ENCODE measurements at places on chromosomes 4 and X. TPM values are rescaled to one million over a fixed set of nuclear protein-coding genes. Genes with fewer than 3 reads are reported as not detected.

DNA sequence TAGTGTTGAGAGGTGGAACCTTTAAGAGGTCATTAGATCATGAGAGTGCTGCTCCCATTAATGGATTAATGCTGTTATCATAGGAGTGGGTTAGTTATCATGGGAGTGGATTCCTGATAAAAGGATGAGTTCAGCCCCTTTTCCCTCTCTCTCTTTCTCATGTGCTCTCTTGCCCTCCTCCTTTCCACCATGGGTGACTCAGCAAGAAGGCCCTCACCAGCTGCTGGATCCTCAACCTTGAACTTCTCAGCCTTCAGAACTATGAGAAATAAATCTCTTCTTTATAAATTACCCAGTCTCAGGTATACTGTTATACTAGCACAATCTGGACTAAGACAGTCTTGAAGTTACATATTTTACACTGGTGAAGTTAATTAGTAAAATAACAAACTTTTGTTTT lies 10.0 kb upstream of the CDKL5 start:
- peak; percentile 24 for DNase-seq

DNA sequence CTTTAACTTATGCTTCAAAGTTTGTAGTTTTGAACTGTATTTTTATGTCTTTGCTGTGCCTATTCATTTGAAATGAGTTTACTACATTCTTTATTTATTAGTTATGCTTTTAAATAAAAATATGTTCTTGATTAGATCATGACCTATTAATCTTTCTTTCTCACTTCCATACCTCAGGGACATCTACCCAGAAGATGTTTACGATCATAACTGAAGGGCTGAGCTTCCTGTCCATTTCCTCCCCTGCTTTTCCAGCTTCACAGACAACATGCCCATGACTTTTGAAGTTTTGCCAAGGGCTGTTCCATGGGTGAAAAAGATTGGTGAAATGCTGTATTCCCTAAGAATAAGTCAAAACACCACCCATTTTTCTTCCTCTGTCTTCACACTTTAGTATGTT lies 99.7 kb upstream of the DDIT4L start:
- DNase-seq, result peak; percentile 46

GRCh38 chrX:31320740-31321139 lies 248.9 kb upstream of the FTHL17 start:
- no peak for DNase-seq

GRCh38 chrX:68421636-68422035 lies 11.7 kb downstream of the OPHN1 start:
- no peak for DNase-seq

DNA sequence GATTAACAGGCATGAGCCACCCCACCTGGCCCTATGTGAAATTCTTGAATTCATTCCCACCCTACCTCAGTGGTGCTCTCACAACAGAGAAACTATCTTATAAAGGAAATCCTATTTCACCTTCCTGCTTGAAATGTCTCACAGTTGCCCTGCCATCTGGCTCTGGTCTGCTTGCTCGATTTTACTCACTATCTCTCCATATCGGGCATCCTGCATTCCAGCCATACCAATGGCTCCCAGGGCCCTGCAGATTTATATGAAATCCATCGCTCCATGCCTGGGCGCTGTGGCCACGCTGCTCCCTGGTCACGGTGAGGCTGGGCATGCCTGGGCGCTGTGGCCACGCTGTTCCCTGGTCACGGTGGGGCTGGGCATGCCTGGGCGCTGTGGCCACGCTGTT lies 15.8 kb downstream of the SORBS2 start:
- no peak for DNase-seq

DNA sequence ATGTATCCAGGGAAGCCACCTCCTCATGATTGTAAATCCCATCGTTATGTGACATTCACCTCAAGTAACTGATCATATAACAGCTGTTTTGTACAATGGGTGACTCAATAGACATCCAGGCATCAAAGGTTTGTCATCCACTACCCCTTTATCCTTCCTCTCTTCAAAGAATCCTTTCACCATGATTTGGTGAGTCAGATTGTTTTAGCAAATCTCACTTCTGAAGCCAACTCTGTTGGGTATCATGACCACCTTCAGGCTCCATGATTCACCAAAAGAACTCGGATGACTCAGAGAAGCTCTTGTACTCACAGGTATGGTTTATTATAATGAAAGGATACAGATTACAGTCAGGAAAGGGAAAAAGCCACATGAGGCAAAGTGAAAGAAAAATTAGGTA lies 132.1 kb downstream of the PWWP3B start:
- no peak for DNase-seq

DNA sequence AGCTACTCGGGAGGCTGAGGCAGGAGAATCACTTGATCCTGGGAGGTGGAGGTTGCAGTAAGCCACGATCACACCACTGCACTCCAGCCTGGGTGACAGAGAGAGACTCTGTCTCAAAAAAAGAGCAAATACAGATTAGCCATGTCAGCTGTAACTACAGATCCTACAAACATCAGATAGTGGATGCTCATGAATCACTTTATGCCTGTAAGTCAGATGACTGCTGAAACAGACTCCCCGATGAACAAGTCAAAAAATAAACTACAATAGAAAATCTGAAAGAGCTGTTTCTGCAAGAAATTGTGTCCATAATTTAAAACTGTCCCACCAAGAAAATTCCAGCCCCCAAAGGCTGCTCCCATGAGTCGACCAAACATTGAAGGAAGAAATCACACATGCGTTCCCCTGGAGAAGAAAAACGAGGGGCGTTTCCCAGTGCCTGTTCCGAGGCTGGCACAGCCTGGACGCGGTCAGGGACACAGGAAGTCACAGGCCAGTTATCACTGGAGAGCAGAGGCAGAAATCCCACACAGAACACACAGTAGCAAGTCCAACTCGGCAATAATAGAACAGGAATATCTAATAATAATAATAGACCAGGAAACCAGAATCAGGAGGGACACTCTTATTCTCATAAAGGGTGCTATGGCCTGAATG lies 30.0 kb upstream of the GTPBP6 start:
- no peak for DNase-seq

DNA sequence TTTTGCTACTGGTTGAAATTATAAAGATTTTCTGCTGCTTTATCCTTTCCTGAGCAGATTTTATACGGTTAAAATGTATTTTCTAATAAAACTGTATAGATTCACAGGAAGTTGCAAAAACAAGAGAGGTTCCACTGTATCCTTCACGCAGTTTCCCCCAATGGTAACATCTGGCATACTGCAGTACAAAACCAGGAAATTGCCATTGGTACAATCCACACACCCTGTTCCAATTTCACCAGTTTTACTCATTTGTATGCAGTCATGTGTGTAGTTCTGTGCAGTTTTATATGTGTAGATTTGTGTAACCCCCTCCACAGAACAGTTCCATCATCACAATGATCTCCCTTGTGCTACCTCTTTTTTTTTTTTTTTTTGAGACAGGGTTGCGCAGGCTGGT lies 20.0 kb downstream of the DDX3X start:
- no peak for DNase-seq

DNA sequence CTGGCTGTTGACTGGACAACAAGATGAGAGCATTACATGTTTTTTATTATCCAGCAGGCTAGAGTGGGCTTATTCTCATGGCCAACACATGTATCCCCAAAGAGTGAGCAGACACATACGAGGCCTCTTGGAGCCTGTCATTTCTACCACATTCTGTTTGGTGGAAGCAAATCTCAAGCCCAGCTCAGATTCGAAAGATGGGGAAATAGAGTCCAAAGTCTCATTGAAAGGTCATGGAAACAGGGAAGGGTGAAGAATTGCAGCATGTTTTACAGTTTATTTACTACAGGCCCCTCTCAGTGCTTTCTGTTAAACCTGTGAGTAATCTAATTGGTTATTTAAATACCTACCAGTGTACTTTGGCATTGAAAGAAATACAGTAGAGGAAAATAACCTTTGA lies 108.6 kb downstream of the FRAS1 start:
- DNase-seq, result no peak

- no peak for DNase-seq
Measured at GRCh38 chr4:127781300-127782024, 660 bp upstream of the HSPA4L start.

DNA sequence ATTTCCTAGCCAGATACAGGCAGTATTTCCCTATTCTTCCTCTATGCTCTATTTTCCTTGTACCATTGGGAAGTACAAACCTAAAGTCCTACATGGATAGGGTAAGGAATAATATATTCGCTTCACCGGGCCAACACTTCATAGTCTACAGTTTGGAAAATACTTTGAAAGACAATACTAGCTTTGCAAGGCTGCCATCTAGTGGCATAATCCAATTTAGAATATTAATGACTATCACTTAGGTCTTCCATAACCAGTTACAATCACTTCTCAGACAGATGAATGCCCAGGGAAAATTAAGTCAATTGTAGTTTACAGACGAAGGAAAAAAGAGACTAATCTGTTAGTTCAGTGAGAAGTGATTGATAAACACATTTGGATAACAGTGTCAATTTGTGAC lies 141.0 kb upstream of the FAM47C start:
- peak; percentile 24 for DNase-seq

- no peak for DNase-seq
Measured at GRCh38 chr4:143402776-143403552, 66.3 kb downstream of the GAB1 start.

GRCh38 chrX:153565996-153566580 lies 32.9 kb downstream of the CCNQ start:
- DNase-seq, result no peak

GRCh38 chr4:24971192-24971591 lies 58.4 kb upstream of the CCDC149 start:
- DNase-seq, result peak; percentile 13

GRCh38 chrX:101658661-101659491 lies 774 bp downstream of the ARMCX2 start:
- peak; percentile 67 for DNase-seq

DNA sequence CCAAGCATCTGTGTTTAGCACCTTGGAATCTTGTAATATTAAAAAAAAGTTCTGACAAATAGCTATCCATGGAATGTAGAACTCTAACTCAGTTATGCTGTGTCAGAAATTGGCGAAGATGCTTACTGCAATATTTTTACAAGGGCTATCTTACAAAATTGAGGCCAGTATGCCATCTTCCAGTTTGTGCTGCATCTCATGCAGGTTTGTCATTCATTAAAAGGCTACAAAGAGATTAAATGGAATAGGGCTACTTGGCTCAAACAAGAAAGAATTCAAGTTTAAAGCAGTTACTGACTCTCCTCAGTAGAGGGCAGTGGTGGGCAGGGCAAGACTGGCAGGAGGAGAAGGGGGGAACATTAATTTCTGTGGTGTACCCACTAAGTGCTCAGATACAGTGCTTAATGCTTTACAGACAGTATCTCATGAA lies 66.5 kb downstream of the SHROOM4 start:
- DNase-seq, result peak; percentile 29

- DNase-seq, result no peak
Measured at GRCh38 chr4:108492816-108493595, 127.4 kb upstream of the RPL34 start.

- DNase-seq, result no peak
Measured at GRCh38 chr4:183721207-183722081, 62.4 kb downstream of the TRAPPC11 start.

DNA sequence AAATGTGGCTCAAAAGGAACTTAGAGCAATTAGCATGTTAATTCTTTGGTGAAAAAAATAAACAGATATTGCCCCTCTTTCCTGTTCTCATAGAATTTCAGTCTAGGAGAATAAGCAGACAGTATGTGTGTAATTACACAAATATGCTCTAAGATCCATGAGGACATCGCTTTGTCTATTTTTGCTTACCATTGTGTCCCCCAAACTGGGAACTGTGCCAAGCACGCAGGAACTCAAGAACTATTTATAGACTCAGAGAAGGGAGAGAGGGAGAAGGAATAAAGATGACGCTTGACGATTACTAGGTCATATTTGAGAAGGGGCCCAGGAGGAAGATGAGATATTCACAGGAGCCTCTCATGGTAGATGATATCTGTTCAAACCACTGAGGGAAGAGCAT lies 692.6 kb downstream of the RAB28 start:
- DNase-seq, result peak; percentile 23

DNA sequence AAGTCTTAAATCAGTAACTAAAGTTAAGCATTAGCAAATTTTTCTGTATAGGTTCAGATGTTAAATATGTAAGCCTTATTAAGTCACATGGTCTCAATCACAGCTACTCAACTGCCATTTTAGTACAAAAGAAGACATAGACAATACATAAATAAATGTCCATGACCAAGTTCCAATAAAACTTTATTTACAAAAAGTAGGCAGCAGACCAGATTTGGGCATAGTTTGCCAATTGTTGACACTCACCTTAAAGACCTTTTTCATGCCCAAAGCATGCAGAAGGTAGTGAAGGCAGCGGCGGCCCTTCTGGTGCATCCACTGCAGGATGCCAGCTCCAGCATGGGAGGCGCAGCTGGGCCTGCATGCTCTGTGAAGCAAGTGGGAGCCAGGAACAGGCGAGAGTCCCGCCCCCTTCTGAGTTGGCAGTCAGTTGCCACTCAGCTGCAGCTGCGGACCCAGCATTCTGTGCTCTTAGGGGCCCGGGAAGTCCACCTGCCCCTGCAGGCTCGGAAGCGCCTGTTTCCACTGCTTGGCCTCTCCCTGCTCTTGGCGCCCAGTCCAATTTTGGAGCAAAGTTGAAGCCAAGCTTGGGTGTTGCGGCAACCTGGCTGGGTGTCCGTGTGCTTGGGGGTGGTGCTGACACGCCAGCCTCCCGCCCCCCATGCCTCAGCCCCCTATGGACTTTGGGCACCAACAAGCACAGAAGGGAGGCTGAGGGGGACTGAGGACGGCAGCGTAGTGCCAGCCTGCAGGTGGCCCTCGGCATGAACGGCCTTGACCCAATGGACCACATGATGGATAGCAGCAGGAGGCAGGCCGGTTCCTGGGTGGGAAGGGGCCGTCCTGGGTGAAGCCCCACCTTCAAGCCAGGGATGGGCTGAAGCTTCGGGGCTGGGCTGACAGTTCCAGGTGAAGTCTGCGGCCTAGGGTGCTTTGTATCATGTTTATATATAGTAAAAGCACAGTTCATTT lies 42.4 kb upstream of the PABPC4L start:
- no peak for DNase-seq

DNA sequence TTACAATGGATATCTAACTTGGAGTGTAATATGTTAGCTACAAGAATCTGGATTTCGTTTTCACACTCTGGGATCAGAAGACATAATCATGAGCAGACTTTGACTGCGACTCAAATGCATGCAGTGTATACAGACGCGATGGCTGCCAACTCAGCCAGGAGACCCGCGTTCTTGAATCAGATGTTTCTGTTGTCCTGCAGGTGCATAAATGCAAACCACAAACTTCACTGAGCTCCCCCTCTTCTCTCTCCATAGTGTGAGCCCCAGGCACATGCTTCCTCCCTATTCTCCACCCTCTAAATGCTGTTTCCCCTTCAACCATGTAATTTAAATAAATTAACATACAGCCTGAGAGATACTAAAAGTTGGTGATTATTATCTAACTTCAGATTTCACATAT lies 347.9 kb downstream of the DCHS2 start:
- no peak for DNase-seq

KLHL13 gene
- 4.6 TPM for total RNA-seq

PCSK1N gene
- 4.1 TPM for total RNA-seq

CHRNA9 gene
- 3.1 TPM for total RNA-seq

HAND2 gene
- not detected for total RNA-seq

KIF4A gene
- 42.8 TPM for total RNA-seq

IGFBP7 gene
- total RNA-seq, result 145 TPM

MAGEC2 gene
- total RNA-seq, result 77.9 TPM

DCAF4L1 gene
- not detected for total RNA-seq

RAB9A gene
- total RNA-seq, result 37.4 TPM

PABPC1L2A gene
- not detected for total RNA-seq

KLKB1 gene
- total RNA-seq, result not detected
